ENCODE measurements at places on chromosomes 3 and 15.

DNA sequence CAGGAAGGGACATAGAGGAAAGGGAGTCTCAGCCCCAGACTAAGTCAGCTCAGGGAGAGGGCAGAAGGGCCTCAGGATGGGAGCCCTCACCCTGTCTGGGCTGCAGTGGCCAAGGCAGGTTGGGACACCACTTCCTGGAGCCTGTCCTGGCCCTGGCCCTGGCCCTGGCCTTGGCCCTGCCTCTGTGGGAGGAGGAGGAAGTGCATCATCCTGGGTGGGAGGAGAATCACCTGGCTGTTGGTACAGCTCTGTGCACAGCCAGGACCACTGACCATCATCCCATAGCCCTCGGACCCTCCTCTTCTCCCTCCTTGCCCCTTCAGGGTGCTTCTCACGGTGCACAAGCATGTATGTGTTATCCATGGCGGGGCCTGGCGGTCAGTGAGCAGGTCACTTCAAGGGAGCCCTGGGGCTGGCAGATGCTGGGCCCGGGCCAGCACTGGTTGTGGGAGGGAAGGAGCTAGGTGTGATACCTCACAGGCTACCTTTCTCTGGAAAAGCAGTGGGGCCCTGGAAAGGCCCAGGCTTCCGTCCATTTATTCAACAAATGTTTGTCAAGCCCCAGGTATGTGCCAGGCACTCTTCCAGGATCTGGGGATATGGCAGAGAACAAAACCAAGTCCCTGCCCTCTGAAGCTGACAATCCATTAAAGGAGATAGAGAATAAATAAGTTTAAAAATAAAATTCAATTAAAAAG lies 8.2 kb upstream of the APEH start:
- DNase-seq: no peak

DNA sequence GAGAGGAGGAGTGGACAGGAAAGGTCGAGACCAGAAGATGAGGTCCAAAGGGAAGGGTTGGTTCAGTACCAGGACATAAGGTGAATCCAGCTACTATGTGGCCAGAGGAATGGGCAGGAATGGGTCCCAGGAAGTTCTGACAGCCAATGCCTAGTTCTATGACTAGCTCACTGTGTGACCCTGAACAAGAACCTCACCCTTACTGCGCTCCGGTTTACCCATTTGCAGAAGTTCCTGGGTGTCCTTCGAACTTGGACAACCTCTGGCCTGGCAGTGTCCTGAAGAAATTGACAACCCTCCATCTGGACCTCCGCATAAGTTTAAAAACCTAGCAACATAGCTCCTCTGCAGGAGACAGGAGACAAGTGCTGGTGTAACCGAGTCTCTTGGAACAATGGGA lies 12.2 kb upstream of the PSTPIP1 start:
- no peak for DNase-seq

DNA sequence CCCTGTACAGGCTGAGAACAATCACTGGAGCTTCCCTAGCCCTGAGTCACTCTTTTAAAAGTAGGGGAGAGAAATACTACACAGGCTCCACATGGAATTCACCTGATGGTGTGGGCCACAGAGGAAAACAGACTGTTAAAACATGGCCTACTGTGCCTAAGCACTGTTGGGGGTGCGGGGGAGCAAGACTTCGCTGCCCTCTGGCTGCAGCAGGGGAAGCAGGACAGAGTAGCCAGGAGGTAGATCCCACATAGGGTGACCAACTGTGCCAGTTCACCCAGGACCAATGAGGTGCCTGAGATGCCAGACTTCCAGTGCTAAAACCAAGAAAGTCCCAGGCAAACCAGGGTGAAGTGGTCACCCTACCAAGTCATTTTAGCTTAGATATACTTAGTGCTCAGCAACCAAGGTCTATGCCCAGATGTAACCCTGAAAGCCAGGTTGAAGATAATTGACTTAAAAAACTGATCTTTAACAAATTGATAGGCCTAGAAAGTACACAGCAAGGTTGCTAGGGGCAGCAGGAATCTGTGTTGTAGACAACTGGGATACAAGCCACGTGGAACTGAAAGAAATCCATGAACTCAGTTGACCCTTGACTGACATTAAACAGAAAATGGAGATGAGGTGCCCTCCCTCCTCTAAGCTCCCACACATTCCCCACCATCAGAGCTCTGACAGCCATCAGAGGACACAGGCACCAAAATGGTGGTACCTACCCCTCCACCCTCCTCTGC lies 344.2 kb upstream of the PPP2R3A start:
- DNase-seq: no peak

DNA sequence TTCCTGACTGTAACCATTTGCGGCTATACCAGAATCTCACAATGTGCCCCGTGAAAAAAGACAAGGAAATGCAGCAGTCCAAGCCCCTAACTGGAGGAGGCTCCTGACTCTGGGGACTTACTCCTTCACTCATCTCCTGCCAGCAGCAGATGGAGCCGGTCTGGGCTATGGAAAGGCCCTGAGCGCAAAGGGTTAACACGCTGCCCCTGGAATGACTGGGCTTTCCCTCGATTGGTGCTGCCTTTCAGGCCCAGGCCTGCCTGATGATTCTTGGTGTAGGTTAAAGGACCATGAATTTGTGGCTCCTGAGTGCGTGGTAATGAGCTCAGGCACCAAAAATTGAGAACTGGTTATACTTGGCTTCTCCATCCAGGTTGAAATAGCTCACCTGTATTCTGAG lies 42.3 kb upstream of the GALNT15 start:
- DNase-seq: no peak

DNA sequence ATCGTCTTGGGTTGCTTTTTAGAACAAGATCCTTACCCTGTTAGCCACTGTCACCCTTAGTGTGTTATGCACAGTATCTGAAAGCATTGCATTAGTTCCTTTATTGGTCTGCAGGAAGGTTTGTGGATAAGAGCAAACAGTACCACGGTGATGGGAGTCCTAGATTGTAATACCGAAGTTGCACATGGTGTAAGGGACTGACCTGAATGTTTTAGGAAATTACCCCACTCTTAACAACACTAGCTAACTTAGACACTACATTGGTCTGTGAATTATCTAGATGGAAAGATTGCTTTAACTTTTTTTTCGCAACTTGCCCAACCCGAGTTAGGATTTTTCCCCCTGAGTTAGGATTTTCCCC lies 1.3 kb downstream of the STT3B start:
- no peak for DNase-seq

DNA sequence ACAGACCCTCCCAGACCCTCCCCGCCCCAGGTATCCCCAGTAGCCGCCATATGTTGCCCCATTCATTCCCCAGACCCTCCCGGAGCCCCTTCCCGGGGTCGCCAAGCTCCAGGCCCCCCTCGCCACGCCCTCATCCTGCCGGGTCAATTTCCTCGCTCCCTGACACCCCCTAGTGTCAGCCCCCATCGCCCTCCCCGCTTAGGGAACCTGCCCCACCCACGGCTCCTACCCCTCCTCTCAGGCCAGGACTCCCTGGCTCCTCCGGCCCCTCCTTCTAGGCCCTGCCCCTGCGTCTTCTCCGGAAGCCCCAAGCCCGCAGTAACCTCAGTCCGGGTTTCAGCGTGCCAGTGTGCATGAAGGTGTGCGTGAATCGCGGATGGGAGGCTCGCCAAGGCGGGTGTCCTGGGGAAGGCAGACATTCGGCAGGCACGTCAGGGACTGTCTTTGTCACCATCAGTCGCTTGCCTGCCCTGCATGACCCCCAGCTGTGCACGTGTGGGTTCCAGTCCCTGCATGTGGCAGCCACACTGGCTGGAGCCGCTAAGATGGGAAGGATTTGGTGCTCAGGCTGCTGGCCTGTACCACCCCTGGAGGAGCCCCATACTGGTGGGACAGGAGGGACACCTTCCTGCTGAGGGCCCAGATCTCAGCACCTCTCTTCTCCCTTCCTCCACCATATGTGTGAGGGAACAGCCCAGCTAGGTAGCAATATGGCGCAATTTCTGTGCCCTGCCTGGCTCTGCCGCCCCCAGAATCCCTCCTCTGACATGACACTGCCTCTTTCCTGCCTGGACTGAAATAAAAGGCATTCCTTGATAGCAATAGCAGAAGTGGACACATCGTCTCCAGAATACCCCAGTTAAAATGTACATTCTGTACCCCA lies 693 bp downstream of the DISP2 start:
- DNase-seq: no peak

DNA sequence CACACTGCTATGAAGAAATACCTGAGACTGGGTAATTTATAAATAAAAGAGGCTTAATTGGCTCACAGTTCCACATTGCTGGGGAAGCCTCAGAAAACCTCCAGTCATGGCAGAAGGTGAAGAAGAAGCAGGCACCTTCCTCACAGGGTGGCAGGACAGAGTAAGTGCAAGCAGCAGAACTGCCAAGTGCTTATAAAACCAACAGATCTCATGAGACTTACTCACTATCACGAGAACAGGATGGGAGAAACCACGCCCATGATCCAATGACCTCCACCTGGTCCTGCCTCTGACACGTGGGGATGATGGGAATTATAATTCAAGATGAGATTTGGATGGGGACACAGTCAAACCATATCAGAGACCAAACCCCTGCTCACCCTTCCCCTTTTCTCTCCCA lies 75.0 kb downstream of the TRIM69 start:
- DNase-seq: no peak

DNA sequence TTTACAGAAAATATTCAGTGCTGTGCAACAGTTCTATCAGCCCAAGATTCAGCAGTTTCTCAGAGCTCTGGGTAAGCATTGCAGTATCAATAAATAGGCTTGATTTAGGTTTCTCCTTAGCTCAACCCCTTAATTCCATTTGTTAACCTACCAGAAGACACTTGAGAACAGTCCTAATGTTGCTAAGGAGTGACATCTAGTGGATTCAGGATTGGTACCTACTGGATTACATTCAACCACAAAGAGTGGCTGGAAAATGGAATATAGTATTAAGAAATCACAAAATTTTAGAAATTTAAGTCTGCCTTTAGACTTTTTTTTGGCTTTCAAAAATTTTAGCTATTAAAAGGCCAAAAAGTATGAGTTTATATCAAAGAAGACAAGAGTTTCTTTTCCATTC lies 34.7 kb downstream of the POLG start:
- DNase-seq: no peak

GRCh38 chr15:81311752-81312464 lies 12.0 kb downstream of the STARD5 start:
- no peak for DNase-seq

GRCh38 chr15:73602446-73602843 lies 30.7 kb downstream of the NPTN start:
- no peak for DNase-seq

DNA sequence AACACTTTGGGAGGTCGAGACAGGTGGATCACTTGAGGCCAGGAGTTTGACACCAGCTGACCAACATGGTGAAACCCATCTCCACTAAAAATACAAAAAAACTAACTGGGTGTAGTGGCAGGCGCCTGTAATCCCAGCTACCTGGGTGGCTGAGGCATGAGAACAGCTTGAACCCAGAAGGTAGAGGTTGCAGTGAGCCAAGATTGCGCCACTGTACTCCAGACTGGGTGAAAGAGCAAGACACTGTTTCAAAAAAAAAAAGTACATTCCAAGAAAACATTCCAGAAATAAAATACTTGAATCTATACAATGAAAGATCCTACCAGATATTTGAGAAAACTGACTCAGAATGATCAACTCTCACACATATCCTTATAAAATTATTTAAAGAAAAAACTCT lies 30.4 kb downstream of the TFDP2 start:
- DNase-seq: no peak

GRCh38 chr3:59456852-59457485 lies 407.1 kb upstream of the CFAP20DC start:
- no peak for DNase-seq

DNA sequence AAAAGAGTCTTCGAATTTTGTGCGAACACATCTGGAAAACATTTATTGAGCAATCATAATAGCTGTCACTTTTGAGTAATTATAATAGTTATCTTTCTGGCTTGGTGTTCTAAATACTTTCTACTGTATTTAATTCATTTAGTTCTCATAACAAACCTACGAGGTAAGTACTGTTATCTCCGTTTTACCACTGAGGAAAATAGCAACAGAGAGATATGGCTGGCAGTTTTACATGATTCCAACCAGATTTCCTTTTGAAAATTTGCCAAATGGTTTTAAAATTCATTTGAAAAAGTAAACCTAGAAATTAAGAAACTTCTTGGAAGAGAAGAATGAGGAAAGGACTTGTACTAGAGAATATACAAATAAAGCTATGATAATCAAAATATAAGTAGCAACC lies 37.3 kb upstream of the MGA start:
- DNase-seq: no peak

- DNase-seq: no peak
These were observed 38.5 kb downstream of the C3orf62 start for GRCh38 chr3:49238274-49239127.

DNA sequence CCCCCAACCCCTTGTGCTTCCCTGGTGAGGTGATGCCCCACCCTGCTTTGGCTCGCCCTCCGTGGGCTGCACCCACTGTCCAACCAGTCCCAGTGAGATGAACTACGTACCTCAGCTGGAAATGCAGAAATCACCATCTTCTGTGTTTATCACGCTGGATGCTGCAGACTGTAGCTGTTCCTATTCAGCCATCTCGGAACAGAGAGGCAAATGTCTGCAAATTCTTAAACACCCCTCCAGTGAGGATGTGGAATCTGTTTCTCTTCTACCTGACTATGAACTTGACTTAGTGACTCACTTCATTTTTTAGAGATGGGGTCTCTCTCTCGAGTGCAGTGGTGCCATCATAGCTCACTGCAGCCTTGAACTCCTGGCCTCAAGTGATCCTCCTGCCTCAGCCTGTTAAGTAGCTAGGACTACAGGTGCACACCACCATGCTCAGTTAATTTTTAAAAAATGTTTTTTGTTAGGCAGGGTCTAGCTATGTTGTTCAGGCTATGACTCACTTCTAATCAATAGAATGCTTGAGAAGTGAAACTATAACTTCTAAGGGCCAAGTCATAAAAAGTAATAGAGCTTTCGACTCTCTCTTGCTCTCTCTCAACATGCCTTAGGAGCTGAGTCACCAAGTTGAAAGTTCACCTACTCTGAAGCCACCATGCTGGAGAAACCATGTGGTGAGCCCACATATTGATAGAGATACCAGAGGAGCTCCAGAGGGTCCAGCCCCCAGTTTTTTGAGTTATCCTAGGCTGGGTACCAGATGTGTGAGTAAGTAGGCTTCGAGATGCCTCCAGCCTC lies 11.5 kb upstream of the PARP14 start:
- no peak for DNase-seq

DNA sequence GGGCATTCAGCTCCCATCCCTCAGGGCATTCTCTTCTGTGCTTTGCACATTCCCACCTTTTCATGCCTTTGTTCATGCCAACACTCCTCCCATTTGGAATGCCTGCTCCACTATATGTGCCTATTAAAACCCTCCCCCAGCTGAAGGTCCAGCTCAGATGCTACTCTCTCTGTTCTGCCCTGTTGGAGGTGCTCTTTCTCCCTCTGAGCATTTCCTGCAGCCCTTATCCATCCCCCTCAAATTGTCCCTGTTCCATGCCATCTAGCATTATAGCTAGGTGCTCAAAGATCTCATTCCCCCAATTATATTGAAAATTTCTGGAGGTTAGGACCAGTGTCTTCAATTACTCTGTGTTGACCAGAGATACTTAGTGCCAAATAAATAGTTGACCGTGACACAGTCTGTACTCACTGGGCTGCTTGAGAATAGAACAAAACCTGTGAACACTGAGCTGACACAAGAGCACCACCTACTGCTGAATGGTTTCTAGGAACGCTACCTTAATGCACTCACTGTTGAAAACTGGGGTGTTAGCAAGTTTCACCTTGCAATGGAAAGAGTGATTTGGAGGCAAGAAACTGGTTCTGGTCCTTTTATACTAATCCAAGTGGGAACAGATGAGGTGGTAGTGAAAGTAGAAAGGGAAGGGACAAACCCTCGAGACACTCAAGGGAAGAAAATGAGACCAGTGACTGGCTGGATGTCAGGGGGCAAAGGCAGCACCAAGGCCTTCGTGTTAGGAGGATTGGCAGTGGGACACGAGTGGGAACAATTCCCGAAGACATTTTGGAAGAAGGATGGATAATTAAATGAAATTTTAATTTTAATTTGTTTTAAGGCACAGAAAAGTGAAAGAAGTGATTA lies 289.8 kb upstream of the ROPN1 start:
- DNase-seq: no peak
